ENCODE measurements at places on chromosomes 1 and 21.

GRCh38 chr1:68051475-68051874 is 1.0 kb upstream of the DIRAS3 start:
- peak; percentile 5 for DNase-seq

DNA sequence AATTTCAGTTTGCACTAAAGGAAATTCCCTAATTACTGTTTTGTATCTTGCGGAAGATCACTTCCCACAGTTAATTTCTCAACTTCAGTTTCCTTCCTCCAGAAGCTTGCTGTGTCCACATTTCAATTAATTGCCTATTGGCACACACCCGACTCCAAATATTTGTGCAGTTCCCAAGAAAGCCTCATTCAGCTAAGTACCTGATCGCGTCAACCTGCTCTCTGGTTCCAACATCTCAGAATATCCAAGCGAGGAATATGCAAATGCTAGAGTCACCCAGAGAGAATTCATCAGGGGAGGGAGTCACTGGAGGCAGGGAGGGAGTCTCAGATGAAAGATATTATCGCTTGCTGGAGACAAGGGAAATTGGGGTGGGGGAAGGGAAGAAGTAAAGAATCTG is 351.3 kb downstream of the RRAGC start:
- no peak for DNase-seq

DNA sequence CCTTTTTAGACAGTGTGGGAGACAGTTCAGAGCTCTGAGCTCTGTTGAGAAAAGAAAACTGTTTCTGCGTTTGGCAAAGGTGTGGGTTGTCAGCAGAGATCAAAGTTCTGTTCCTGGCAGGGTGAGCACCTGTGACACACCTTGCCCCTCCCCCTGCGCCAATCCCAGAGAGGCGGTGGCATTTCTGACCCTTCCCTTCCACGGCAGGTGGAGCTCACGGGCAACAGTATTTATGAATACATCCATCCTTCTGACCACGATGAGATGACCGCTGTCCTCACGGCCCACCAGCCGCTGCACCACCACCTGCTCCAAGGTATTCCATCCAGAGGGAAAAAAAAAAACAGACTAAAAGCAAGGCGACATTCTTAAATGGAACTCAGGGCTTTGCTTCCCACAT is 20.7 kb downstream of the SIM2 start:
- DNase-seq: no peak

DNA sequence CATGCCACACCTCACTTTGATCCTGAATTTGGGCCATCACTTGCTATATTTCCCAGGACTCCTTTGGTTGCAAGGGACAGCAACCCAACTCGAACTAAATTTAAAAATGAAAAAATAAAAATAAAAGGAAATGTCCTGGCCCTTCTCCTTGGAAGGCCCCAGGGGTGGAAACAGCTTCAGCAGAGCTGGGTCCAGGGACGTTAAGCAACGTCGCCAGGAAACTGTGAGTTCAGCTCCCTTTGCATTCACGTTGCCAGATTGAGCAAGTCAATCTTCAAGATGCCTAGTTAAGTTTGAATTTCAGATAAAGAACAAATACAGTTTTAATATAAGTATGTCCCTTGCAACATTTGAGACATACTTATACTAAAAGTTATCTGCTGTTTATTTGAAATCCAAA is 14.6 kb upstream of the SPSB1 start:
- DNase-seq: no peak

GRCh38 chr1:211933946-211934714 is 101.2 kb downstream of the INTS7 start:
- no peak for DNase-seq

DNA sequence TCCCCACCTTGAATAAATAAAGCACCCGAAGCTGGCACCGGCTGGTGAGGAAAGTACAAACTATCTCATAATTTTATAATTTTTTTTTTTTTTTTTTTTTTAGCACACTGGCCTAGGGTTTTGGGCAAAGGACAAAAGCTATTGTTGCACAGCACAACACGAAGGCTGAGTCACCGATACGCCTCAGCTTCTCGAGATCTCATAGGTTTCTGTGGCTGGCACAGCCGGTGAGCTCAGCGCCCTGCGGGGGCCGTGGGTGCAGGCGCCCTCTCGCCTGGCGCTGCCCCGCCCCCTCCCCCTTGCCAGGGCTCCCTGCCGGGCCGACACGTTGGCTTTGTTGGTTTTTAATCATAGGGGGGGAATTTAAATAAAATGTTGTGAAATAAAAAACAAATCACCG is 17.2 kb downstream of the CASZ1 start:
- no peak for DNase-seq

Data from stimulated activated naive CD8-positive, alpha-beta T cell treated with anti-CD3 and anti-CD28 coated beads, Interleukin-15, amount 100 ng/mL, for 72 hours (primary cell).